ENCODE measurements at places on chromosomes 3 and 15.

- DNase-seq = no peak
These were observed 26.1 kb downstream of the CAPN3 start for GRCh38 chr15:42385206-42385979.

GRCh38 chr3:136377508-136377907 lies 127.4 kb downstream of the PCCB start:
- DNase-seq = no peak

DNA sequence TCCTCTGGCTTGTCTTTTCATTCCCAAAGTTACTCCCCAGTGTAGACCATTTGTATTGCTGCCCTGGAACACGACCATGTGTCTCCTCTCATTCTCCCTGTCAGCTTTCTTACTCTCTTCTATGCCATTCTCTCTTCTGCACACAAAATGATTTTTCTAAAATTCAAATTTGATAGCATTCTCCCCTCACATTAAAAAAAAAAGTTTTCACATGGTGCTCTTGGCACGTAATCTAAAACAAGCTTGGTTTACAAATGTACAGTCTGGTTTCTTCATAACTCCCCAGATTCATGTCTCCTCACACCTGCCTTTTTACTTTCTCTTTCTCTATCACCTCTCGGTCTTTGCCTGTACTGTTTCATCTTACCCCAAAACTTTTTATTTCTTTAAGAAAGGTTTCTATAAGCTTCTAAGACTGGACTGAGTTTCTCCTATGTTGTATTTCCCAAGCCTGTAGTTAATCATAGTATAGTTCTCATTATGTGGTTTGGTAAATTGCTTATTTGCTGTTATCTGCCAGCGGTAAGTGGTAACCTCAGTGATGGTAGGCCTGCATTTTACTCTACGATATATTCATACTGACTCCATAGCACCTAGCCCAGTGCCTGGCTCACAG lies 31.2 kb downstream of the BCHE start:
- no peak for DNase-seq

GRCh38 chr3:127787571-127788365 lies 34.5 kb downstream of the MGLL start:
- DNase-seq = no peak

DNA sequence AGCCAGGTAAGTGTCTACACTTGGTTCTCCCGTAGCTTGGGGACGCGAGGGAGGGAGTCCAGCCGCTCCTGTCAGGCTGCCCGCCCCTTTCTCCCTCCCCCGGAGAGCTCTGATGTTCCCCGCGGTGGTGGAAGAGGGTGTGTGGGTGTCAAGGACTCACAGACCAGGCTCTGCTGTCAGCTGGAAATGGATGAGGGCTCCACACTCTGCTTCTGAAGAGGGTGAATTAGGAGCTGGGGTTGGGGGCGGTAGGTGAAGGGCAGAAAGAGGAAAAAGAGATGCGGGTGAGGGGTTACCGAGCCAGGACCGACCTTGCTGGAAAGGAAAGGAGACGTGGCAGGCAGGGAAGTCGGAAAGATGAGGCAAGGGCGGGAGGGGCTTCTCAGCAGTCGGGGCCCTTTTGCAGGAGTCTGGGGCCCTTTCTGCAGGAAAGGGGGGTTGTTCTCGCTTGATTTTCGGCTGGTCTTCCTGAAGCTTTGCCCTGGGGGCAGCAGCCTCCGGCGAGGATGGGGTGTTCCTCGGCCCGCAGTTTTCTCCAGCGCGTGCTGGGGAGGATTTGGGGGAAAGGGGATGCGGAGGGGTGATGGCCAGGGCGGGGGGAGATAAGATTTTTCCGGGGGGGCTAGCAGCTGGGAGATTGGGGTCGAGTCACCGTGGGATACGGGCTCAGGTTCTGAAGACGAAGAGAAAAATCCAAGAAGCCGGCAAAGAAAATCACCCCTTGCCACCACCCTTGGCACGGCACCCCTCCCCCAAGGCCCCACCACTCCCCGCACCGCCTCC lies 602 bp upstream of the BAHD1 start:
- DNase-seq = no peak

GRCh38 chr15:68875377-68876116 lies 54.8 kb upstream of the SPESP1 start:
- DNase-seq = peak; percentile 56

GRCh38 chr3:191136347-191136746 lies 62.7 kb upstream of the OSTN start:
- no peak for DNase-seq

DNA sequence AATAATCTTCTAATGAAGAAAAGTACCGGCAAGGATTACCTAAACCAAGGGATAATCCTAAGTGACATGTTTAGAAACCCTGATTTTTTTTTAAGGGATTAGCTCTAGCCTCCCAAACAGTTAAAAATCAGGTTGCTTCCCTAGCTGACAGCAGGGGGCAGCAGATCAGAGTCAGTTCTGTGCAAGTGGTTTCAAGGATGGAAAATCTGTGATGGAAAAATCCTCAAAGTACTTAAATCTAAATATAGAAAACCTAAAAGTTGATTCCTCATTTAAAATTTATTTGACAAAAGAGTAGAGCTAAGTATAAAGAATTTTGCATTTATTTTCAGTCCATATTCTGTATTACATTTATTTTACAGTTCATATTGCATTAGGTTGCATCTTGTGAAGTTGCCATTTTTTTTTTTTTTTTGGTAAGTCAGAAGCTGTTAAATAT lies 107.6 kb downstream of the PEX5L start:
- peak; percentile 31 for DNase-seq

DNA sequence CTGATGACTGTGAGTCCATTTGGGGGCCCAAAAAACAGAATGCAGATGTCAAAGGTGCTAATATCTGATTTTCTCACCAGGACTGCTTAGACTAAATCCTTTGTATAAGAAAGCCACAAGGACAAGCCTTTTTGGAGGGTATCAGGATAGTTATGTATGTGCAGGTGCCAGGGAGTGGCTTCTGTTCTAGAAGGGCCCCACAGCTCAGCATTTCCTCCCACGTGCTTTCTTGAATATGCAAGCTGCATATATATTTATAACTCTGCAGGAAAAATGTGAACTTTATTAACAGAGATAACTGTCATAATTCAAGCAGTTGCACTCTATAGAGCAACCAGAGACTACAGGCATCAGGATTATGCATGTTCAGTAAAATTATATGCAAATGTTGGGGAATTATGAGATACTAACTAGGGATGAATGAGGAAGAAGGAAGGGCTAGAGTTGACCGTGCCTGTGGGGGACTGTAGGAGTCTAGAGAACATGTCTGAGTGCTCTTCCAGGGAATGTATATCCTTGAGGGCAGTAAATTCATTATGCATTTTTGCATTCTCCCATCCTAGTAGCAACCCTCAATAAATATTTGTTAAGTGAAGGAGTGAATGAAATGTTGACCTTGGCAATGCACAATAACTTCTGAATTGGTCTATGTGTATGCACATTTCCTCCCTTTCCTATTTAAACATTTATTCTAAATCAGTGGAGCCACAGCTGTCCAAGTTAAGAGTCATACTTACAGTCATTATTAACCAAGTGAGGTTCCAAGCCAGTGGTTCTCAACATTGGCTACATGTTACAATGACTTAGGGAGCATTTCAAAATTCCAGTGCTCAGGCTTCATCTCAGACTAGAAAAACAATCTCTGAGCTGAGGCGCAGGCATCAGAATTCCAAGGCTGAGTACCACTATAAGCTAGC lies 94.8 kb upstream of the ANKRD28 start:
- no peak for DNase-seq

DNA sequence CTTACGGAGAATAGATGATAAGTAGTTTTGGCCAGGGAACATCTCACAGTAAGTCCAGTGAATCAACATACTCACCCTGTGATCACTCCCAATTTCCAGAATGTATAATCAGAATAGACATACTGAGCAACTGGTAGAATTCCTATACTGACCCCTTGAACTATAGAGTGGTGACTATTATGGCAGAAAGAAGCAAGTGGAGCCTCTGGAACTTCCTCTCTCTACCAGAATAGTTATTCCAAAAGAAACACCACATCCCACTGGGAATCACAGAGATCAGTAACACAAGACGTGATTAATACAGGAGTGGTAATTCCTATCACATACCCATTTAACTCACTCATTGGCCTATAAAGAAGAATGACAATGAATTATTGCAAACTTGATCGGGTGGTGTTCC lies 50.1 kb upstream of the TRIM42 start:
- no peak for DNase-seq

DNA sequence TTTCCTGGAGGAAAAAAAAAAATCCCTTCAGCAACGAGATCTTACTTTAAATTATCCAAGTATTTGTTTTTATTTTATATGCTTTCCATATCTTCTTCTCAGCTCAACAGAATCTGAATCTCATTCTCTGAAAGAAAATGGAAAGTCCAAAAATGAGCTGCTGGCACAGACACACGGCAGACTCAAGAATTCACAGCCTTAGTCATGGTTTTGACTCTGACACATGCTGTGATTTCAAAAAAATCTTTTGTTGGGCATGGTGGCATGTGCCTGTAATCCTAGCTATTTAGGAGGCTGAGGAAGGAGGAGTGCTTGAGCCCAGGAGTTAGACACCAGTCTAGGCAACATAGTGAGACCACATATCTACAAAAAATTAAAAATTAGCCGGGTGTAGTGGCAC lies 565.0 kb downstream of the MAGI1 start:
- DNase-seq = peak; percentile 7

DNA sequence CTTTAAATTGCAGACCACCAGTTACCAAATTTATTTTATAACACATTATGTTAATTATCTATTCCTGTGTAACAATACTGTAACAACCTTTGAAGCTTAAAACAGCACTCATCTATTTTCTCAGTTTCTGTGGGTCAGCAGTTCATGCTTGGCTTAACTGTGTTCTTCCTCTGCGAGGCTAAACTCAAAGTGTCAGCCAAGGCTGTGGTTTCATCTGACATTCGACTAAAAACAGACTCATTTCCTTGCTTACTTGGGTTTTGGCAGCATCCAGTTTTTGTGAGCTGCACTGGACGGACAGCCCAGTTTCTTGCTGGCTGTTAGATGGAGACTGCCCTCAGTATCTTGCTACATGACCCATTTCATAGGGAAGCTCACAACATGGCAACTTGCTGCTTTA lies 247.3 kb upstream of the KCNH8 start:
- no peak for DNase-seq

DNA sequence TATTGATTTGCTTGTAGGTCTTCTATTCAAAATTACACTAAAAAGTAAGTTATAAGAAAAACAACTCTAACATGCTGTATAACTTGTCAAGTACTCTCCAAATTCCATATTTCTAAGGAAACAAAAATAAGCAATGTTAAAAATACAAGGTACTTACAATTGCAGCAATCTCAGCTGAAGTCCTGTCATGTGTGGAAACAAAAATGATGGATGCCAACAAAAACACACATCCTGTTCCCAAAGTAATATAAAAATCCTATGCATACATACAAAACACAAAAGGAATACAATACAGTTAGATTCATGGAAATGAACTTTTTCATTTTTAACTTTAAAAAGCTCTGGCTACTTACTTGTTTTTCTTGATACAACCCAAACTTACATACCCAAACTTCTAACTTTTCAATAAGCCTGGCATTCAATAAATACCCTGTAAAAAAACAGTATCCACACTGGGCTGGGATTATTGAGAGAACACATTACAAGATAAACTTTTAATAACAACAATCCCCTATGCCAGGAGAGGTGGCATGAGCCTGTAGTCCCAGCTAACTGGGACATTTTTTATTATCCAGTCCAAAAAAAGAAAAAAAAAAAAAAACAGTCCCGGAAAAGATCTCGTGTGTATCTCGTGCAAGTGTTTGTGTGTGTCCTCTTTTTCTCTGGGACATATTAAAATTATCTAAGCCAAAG lies 14.7 kb downstream of the CMTM6 start:
- no peak for DNase-seq

DNA sequence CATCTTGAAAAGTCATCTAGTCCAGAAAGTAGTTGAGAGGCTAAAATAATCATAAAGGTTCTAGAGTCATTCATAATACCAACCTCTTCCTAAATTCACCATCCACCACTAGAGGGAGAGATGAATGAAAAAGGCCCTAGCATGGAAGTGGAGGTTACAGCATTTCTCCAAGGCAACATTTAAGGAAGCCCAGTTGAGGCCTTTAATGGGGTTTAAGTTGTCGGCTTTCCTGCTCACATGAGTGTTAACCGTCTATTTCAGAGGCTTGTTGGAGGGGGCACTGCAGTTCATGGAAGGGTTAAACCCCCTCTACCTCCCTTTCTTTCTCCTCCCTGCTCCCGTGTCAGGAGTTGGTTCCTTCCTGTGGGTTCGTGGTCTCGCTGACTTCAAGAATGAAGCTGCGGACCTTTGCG lies 3.8 kb upstream of the SLCO3A1 start:
- DNase-seq = no peak

- DNase-seq = no peak
These were observed 79.1 kb upstream of the FOXB1 start for GRCh38 chr15:59924812-59925522.

DNA sequence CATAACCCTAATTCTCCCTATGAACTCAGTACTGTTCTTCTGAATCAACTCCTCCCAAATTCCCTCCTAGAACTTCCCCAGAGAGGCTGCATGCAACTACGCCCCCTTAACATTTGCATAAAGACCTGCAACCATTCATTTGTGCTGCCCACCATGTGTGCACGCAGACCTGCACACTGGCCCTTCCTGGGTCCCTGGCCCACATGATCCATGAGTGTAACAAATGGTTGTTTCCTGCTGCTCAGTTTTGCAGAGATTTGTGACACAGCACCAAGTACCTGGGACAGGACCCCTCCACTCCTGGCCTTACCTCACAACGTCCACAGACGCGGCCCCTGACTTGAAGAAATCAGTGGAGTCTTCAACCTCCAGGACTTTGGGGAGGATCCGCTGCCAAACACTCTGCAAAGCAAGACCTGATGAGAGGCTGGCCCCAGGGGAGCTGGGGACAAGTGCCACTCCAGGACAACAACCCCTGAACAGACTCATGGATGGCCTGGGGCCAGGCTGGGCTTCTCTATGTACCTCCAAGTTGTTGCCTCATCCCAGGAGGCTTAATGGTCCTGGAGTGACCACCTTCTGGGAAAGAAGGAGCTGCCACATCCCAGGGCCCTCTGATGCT lies 33.8 kb downstream of the ALDH1L1 start:
- no peak for DNase-seq

- no peak for DNase-seq
These were observed 1.1 kb upstream of the UBE2E1 start for GRCh38 chr3:23804441-23805209.

- no peak for DNase-seq
These were observed 190.7 kb downstream of the RORA start for GRCh38 chr15:61038387-61038786.

DNA sequence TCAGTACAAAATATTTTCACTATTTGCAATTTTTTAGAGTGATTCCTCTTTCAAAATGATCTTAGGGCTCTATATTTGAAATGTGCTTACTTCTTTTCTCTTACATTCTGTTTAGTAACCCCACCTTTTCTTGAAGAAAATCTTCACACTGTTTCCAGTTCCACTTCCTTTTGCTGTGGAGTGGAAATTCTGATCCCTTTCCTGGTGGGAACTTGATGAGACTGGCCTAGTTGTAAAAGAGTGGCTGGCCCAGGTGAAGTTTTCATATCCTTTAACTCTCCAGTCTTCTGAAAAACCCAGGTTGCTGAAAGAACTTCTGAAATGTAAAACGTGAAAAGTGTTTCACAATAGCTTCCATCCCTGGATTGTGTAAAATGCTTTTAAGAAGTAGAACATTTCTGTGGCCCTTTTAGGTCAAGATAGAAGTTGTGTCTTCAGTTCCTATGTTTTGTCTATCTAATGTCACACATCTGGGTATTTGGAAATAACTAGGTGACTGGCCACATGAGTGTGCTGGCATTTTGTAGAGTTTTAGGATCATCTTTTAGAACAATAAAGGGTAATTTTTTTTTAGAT lies 84.8 kb upstream of the LRIG1 start:
- no peak for DNase-seq

Measured in AG04449 (cell line).